ENCODE measurements at places on chromosomes 6 and 20. TPM values are rescaled to one million over a fixed set of nuclear protein-coding genes. Genes with fewer than 3 reads are reported as not detected.

GRCh38 chr6:140572867-140573266 is 1198.4 kb upstream of the CITED2 start:
- no peak for DNase-seq

DNA sequence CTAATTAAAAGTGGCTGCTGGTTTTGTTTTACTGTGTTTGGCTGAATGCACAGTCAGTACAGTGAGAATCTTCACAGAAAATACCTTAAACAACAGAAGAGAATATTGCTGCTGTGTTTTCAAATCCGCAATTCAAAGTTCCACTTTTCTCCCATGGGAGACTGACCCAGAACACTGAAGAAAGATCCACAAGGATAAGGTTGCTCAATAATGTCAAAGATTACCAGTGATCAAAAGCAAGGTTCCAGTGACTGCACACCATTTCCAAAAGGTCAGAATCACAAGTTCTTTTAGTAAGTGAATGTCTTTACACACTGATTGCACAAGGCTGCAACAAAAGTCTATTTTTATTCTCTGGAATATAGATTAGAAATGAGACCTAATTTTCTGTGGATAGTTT is 82.3 kb downstream of the EPHA7 start:
- DNase-seq, result no peak

The CRISP2 gene
- total RNA-seq, result not detected

The RCAN2 gene
- not detected for total RNA-seq

DNA sequence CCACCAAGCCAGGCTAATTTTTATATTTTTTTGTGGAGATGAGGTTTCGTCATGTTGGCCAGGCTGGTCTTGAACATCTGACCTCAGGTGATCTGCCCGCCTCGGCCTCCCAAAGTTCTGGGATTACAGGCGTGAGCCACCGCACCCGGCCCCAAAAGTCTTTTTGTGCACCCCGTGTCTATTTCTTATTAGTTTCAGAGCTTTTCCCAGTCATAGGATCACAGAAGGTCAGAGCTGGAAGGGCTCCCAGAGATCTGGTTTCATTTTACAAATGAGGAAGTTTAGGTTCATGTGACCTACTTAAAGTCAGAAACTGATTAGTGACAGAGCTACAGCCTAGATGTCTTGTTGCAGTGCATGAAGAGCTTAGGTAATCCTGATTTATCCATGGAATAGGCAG is 1.6 kb upstream of the OGFRL1 start:
- DNase-seq, result no peak

GRCh38 chr20:10366898-10367692 is 66.9 kb downstream of the MKKS start:
- DNase-seq, result no peak

- no peak for DNase-seq
These were observed 210.0 kb downstream of the PTPRT start for GRCh38 chr20:42979720-42980119.

DNA sequence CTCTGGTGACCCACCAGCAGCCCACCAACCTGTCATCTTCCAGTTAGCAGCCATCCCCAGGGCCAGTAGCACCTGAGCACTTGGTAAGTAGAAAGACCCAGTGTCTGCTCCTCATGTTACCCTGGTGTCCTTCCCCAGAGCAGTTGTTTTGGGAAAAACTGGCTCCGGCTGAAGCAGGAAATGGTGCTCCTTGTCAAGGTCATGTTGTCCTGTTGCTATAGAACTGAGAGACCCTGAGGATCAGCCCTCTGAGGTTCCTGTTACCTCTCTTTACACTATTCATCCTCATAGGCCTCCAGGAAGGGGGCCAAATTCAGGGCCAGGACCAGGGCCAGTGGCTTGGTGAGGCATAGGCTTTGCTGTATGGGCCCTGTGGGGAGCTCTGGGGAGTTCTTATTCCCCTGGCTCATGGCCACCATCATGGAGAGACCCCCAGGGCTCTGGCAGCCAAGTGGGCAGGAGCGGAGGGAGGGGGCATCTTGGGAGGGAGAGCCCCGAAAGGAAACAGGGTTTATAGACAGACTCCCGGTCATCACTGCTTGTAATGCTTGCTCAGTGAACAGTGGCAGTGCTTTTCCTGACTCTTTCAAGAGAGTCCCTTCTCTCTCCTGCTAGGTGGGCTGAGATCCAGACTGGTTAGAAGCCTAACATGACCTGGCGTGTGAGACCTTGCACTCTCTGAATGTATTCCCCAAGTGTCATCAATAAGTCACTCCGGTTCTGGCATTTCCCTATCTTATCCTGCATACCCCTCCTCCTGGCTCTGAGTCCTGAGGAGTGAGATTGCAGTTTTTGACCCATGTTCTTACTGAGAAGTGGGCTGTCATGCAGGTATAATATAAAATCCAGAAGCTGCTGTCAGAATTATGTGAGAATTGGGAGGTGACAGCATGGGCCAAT is 50.7 kb downstream of the PPARD start:
- no peak for DNase-seq

Data from CD4-positive, alpha-beta memory T cell (primary cell).